ENCODE measurements at places on chromosomes 12 and 14.

DNA sequence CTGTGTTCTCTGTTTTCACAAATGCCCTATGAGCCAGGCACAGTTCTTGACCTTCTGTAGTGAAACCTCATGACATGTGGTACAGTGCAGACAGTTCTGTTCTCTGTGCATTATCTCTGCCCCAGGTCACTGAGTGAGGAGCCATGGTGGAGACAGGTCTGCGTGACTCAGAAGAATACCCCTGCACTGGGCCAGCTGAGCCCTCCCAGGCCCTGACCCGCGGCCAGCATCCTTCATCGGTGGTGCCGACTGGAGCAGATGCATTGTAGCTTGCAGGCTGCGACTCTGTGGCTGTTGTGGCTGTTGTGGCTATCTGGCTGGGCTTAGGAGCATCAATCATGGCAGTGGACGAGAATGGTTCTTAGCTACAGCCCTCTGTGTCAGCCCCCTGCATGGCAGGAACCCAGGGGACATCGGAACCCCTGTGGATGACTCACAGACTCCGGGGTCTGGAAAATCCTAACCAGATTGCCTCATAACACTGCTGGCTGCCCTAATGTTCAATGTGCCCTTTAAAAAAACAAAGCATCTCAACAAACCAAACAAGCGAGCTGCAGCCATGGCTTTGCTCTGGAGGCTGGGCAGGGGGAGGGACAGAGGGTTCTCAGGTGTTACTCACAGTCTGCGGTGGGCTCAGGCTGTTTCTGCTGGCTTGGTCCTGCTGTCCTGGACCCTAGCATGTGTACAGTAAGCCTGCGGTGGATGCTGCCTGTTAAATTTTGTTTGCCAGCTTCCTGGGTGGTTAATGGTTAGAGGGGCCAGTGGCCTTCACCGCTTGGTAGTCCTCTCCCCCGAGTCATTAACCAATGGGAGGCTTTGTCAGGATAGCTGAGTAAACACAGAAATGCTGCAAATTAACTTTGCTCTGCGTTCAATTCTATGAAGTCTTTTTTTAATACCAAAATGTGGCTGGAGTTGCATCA lies at the start of gene SERPINA6:
SERPINA6 (minus strand) TSS at position 689 of the 923 bp plus-strand sequence. CDS start 8,688 bp downstream, outside the sequence.
- DNase-seq = no peak

DNA sequence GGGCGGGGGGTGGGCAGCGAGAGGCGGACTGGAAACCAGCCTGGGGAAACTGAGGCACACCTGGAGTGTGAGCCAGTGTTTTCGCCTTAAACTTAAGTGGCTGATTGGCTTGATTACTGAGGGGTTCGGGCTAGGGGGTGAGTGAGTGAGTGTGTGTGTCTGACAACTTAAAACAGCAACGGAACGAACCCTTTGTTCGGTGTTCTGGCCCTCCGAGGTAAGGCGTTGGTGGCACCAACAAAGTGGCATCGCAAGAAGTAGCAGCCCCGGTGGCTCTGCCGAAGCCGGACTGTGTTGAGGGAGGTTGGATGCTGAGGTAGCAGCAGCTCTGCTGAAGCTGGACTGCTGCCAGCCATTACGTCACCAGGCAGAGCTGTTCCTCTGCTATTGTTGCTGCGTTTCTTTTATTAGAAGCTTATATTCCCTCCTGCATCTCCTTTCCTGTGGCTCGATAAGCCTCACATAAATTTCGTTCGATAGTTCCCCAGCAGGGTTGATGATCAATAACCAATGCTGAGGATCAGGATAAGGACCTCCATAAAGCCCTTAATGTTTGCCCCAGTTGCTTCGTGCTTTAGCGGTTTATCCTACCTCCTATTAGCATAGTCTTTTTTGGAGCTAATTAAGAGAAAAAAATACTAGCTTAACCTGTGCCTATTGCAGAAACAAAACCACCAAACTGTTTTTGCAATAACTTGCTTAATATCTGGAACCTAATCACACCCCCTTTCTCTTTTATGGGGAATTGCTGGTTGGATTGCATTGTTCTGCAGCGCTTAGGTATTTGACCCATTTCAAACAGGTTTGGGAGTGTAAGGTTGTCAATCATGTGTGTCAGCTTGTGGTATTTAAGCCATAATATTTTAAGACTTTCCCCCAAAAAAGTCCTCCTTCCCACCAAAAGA lies 1.3 kb downstream of the GPR137C start:
- peak; percentile 74 for DNase-seq

DNA sequence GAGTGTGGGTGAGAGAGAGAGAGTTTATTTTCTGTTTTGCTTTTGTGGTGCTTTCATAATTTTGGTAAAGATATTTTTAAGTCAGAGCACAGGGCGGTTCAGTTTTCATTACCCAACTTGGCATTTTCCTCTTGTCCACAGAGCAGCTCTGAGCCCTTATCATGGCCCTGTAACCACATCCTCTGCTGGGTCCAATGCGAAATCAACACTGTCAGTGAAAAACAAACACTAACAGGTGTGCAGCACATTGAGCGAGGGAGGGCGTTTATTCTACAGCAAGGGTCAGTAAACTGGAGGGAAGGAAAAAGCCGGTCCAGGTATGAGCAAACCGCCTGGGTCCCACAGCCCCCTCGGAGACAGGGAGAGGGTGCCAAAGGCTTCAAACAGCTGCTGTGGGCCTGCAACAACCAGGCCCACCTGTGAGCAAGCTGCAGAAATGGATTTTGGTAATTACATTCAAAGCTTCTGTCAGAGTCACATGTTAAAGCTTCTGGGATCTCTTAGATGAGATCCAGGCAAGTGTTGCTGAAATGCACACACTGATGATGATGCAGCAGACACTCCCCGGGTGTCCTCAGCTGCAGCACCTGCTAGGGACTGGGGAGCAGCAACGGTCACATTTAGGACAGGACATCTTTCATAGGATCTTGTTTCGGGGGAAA lies 132.7 kb upstream of the DYRK2 start:
- no peak for DNase-seq

DNA sequence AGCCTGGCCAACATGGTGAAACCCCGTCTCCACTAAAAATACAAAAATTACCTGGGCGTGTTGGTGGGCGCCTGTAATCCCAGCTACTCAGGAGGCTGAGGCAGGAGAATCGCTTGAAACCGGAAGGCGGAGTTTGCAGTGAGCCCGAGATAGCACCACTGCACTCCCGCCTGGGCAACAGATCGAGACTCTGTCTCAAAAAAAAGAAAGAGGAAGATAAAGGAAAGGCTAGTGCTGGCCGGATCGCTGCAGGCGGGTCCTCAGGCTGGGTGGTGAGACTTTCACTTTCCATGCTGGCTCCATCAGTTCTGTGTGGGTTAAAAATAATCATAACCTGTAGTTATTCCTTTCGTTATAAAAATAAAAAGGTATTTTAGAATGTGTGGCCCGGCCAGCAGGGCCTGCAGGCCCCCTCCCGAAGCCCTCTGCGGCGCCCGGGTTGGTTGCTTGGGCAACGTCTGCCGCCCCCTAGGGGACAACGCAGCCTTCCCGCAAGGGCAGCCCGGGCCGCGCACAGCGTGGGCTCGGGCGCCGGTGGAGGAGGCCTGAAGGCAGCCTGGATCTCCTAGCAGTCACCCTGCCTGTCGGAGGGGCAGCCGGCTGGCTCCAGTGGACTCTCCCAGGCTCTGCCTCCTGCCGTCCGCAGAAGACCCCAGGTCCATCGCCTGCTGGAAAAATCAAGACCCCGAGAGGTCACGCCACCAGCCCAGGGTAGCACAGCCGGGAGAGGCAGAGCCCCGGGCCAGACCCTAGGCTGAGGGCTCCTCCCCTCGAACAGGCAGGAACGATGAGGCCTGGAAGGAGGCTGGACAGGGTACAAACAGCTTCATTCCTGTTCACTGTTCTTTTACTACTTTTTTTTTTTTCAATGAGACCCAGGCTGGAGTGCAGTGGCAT lies 5.0 kb upstream of the SLC25A47 start:
- peak; percentile 65 for DNase-seq

GRCh38 chr14:50399251-50400032 lies 2.8 kb upstream of the CDKL1 start:
- DNase-seq = no peak

- DNase-seq = no peak
These were observed 6.7 kb upstream of the GOLGA3 start for GRCh38 chr12:132835076-132836025.

DNA sequence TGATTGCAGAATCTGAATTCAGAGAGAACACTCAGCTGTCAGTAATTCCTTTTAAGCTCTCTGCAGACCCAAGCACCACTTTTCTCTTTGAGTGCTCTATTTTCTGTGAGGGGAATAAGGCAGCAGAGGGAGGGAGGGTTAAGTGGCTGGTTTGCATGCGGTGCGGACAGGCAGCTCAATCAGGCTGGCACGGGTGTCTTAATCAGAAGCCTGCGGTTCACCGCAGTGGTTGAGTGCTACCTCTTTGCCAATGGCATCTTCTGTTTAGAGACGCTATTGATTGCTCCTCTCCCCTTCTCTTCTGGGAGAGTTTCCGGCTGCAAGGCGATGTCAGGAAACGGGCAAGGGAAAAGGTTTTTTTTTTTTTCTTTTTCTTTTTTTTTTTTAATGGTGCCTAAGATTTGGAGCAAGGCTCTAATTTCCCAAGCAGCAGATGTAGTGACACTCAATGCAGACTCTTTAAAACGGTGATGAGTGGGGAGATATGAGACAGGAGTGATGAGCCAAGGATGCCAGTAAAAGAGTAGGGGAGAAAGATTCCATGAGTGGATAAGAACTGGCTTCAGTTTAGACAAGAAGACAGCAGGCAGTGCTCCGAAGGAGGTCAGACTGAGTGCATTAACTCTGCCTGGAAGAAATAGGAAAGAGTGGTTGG lies 533.7 kb upstream of the SEL1L start:
- DNase-seq = no peak

DNA sequence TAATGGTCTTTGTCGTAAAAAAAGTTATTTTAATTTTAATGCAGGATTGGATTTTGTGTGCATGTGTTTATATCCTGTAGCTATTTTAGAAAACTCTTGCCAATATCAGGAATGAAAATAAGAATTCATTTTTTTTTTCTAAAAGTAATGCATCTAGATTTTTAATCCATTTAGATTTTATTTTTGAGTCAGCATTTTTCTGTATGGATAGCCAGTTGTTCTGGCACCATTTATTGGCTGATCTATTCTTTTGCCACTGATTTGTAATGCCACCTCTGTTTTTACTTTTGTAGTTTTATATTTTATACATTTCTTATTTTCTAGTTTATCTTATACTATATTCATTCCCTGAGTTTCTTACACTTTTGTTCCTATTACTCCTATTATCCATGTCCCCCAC lies 343.0 kb downstream of the FOXG1 start:
- DNase-seq = no peak

GRCh38 chr12:30457621-30458289 lies 237.9 kb downstream of the IPO8 start:
- DNase-seq = no peak

- no peak for DNase-seq
These were observed 30.1 kb downstream of the LRFN5 start for GRCh38 chr14:41636492-41637392.

DNA sequence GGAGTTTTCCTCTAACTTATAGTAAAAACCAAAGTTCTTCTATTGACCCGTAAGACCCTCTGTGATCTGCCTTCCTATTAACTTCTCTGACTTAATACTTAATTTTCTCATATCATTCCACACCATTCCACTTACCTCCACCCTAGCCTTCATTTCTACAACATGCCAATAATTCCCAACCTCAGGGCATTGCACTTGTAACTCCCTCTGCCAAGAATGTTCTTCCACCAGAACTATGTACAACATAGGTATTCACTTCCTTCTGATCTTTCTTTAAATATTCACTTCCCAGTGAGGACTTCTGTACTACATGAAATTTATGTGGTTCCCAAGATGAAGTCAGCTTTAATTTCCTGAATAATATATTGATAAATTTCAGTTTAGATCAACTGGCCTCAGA lies 531.7 kb downstream of the LRFN5 start:
- no peak for DNase-seq

DNA sequence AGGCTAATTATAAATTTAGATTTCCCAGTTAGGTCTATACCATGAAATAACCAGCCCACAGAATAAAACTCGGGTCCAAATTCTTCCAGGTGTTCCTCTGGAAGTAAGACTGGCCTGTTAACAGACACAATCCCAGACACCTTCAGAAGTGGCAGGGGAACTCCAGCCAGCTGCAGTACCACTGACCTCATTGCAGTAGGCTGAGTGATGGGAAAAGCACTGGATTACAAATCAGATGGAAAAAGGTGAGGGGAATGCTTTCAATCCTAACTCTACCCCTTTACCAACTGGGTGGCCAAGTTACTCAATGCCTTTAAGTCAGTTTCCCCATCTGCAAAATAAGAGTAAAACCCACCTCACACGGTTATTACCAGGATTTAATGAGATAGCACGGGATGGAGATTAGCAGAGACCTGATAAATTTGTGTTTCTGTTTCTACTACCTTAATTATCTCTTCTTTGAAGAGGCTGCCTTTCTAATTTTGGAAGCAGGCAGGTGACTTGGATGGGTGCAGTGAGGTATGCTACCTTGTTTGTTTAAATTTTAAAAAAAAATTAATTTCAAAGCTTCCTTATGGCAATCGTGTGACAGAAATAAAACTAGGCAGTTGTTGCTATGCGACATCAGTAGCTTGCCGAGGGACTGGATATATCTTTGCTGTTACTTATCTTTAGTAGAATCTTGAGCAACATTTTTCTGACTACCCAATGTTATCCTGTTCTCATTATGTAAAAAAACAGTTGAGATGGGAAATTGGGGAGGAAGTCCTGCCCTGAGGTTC lies 167.3 kb upstream of the GRIN2B start:
- no peak for DNase-seq

GRCh38 chr12:92164712-92165111 lies 19.1 kb upstream of the BTG1 start:
- DNase-seq = no peak

- no peak for DNase-seq
These were observed 25.9 kb upstream of the MAPKAPK5 start for GRCh38 chr12:111816065-111816615.

GRCh38 chr12:68236421-68237059 lies 10.9 kb upstream of the IL26 start:
- peak; percentile 18 for DNase-seq

DNA sequence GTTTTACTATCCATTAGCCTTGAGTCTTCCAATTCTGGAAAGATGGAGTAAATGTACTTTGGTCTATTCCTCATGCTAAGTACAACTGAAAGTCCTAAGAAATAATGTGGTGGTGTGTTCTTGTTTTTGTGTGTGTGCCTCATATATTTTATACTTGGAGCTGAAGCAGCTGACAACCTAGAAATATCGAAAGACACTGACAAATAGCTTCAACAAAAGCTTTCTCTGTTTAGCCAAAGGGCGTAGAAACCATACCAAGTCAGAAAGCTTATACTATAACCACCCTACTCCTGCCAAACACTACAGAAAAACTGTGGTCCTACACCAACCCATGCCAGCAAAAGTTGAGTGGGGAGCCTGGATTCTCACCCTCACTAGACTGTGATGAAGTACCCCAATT lies 188.4 kb downstream of the GPHN start:
- DNase-seq = no peak

DNA sequence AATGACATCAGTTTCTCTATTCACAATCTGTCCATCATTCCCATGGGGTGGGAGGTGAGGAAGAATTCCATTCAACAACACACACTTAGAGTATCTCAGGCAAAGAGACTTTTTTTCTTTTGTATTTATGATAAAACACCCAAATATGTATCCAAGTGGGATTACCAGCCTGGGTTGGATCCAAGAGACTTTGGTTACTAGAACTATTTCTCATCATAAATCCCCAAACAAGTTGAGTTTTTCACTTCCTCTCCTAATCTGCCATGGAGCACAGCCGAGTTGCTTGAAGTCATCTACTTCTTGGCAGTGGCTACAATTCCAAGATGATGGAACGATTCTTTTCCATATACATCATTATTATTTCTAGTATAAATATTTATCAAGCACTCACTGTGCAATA lies 209.2 kb upstream of the HMGA2 start:
- DNase-seq = no peak

All from stimulated activated CD4-positive, alpha-beta T cell treated with anti-CD3 and anti-CD28 coated beads, Interleukin-12 subunit alpha, Interleukin-12 subunit beta, amount 100 ng/mL, for 4 hours (primary cell).